ENCODE measurements at places on chromosomes 3 and 15.

GRCh38 chr3:129320825-129321487 is 42.3 kb downstream of the HMCES start:
- DNase-seq = no peak

DNA sequence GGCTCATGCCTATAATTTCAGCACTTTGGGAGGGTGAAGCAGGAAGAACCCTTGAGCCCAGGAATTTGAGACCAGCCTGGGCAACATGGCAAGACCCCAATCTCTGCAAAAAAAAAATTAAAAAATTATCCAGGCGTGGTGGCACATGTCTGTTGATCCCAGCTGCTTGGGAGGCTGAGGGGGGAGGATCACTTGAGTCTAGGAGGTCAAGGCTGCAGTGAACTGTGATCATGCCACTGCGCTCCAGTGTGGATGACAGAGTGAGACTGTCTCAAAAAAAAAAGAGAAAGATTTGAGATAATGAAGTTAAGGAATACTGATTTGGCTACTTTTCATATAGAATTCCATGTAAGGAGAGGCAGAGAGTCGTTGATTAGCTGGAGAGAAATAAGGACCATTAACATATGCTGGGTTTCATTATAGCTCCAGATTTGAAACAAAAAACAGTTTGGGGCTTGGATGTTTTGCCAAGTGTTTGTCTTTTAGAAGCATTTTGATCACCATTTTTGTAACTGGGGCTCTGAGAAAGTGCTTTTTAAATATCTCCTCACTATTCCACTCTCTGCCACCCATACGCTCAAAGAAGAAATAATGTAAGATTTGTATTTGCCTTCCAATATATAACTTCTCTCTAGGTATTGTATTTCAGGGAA is 214.2 kb downstream of the FEZF2 start:
- DNase-seq = no peak

DNA sequence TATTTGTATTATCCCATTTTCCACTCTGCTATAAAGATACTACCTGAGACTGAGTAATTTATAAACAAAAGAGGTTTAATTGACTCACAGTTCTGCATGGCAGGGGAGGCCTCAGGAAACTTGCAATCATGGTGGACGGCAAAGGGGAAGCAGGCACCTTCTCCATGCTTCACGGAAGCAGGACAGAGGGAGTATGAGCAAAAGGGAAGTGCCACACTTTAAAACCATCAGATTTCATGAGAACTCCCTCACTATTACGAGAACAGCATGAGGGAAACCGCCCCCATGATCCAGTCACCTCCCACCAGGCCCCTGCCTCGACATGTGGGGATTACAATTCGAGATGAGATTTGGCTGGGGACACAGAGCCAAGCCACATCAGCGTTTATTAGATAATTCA is 172.8 kb downstream of the NR2F2 start:
- no peak for DNase-seq

- no peak for DNase-seq
Observed at GRCh38 chr3:126952983-126953660, 29.8 kb upstream of the PLXNA1 start.
